ENCODE measurements at places on chromosomes 6 and 20.
A peak's percentile ranks its signal among the peaks of the same experiment; 100 is the strongest.

GRCh38 chr6:16979677-16980370 is 122.0 kb upstream of the STMND1 start:
- no peak for DNase-seq

DNA sequence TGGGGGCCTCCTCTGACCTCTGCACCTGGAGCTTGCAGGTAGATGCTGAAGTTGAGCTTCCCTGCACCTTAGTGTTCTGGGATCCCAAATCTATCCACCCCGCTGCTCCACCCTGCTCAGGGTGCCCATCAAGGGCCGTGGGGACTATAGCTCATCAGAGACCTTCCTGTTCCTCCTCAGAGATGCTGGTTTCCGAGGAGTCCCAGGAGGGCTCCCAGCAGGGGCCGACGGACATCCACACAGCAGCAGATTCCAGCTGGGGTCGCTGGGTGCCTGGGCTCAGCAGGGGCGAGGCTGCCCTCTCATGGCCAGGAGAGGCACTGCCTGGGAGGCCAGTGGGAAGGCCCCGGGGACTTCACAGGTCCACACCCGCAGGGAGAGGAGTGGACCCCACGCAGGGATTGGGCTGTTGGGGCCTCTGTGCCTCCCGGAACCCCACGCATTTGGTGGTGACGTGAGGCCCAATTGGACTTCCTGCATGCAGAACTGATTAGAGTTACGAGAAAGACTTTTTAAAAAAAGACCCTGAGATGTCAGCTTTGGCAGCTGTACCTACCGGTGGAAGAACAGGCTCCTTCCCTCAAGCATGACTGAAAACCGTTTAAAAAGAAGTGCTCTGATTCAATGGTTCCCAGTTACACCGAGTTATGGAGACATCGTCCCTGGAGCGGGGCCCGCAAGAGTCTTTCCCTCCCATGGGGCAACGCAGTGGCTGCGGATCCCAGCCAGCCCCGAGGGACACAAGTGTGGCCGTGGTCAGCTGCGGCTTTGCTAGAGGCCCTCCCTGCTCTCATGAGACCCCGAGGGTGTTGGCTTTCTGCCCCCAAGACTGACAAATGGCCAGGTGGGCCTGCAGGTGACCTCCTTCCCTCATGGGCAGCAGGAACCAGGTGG is 25.3 kb upstream of the SLCO4A1 start:
- peak; percentile 77 for DNase-seq

- no peak for DNase-seq
These were observed 60.5 kb downstream of the RSPH3 start for GRCh38 chr6:158939255-158940159.

DNA sequence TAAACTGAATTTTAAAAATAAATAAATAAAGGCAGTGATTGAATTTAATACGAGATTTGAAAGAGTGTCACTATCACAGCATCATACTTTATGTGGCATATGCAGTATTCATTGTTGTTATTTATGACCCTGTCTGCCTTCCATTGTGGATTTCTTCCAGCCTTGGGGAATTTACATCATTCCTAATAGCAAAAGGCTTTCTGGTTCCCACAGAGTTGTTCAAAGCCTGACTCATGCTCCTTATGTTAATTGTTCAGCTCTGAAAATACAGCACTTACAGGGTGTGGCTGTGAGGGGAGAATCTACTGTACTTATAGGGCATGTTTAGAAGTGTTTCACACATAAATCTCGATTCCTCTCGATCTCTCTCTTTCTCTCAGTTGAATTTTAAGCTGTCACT is 54.4 kb downstream of the JAG1 start:
- DNase-seq: no peak

- no peak for DNase-seq
These were observed 14.4 kb downstream of the MMP24 start for GRCh38 chr20:35240811-35241293.

DNA sequence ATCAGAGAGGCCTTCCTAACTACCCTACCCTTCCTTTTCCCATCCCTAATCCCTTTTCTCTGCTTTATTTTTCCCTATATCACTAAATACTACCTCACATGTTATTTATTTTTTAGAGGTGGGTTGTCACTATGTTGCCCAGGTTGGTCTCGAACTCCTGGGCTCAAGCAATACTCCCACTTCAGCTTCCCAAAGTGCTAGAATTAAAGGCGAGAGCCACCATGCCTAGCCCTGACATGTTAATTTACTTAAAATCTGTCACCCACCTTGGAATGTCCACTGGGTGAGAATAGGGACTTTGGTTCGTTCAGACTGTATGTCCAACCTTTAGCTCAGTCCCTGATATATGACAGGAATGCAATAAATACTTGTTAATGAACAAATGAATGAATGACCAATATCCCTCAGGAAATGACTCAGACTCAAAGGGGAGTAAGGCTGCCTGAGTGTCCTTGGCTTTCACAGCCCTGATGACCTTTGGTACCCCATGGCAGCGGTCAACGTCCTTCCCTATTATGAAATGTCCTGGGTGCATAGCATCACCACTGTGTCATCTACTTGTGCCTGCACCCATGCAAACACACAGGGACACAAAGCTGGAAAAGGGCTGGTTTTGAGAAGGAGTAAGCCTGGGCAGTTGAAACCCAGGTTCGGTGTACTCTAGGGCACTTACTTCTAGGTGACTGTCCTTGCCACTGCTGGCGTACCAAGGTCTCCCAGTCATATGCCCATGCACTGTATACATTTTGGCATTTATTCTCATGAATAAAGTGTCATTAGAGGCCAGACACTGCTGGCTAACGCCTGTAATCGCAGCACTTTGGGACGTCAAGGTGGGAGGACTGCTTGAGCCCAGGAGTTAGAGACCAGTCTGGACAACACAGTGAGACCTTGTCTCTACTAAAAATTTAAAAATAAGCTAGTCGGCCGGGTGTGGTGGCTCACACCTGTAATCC is 26.5 kb downstream of the BCL2L1 start:
- DNase-seq: no peak

GRCh38 chr20:17859616-17860232 is 108.9 kb downstream of the SNX5 start:
- DNase-seq: no peak

DNA sequence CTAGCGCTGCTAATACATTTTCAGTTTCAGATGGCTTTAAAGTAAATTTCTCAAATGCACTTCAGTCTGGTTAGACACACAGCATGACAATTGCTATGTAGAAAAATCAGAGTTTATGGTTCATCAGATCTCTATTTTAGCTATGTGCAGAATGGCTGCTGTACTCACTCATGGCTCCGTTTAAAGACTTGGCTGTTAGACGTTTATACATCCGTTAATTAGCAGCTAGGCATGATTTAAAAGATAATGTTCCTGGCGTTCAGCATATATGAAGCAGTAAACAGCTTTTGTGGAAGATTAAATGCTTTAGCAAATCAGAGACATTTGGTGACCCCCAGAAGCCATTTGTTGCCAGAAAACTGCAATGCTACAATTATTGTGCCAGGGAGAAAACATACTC is 350.0 kb upstream of the MANEA start:
- DNase-seq: no peak

DNA sequence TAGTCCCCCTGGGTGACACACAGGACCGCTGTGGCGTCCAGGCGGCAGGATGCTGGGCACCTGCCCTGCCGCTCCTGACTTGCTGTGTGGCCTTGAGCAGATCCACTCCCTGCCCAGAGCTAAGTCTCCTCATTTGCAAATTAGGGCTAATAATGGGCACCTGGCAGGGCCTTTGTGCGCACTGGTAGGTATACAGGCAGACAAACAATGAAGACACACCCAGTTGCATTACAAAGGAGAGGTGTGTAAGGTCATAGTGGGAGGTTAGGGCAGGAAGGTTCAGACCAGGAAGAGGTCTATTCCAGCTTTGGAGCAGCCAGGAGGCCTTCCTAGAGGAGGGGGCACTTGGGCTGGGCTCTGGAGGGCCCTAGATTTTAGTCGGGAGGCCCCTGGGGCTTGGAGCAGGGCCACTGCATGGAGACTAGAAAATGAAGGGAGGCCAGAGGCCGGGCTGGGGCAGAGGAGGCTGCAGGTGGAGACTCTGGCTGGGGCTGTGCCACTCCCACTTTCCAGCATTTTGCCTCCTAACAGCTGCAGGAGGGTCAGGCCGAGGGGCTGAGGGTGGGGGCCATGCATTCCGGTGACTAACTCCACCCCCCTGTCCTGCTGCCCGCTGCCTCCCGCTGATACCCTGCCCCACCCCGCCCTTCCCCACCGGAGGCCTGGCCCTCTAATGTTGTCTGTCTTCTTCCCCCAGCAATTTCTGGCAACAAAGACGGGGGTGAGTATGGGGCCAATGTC is 28.5 kb downstream of the MYH7B start:
- DNase-seq: peak; percentile 8

GRCh38 chr6:116352515-116353471 is 18.0 kb upstream of the DSE start:
- DNase-seq: no peak

DNA sequence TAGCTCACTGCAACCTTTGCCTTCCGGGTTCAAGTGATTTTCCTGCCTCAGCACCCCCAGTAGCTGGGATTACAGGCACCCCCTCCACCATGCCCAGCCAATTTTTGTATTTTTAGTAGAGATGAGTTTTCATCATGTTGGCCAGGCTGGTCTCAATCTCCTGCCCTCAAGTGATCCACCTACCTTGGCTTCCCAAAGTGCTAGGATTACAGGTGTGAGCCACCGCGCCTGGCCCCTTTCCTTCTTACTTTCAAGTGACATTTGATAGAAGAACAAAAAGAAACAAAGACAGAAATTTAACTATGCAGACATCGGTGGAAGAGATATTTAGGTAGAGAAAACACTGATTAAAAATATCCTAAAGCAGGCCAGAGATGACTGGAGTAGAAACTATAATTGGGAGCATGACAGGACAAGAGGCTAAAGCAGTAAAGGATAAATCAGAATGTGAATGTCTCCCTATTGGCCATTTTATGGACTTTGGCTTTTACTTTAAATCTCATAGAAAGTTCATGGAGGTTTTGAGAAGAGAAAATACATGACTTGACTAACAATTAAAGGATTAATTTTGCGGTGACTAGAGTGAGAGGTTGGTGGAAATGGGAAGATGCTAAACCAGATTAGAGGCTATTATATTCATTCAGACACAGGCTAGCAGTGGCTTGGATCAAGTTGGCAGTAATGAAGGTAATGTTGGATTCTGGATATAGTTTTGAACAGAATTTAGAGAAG is 2.2 kb upstream of the EYS start:
- DNase-seq: no peak

- DNase-seq: no peak
These were observed 5.9 kb upstream of the KIAA1755 start for GRCh38 chr20:38266426-38266825.

- DNase-seq: peak; percentile 38
These were observed 140.4 kb downstream of the IMPG1 start for GRCh38 chr6:75932067-75932466.

- no peak for DNase-seq
These were observed 28.2 kb upstream of the FABP7 start for GRCh38 chr6:122751326-122751725.

- DNase-seq: no peak
These were observed 25.6 kb upstream of the ENPP4 start for GRCh38 chr6:46104209-46104608.

GRCh38 chr6:170344631-170345576 is 38.3 kb downstream of the FAM120B start:
- no peak for DNase-seq

GRCh38 chr6:96621983-96622382 is 59.1 kb downstream of the FHL5 start:
- no peak for DNase-seq

DNA sequence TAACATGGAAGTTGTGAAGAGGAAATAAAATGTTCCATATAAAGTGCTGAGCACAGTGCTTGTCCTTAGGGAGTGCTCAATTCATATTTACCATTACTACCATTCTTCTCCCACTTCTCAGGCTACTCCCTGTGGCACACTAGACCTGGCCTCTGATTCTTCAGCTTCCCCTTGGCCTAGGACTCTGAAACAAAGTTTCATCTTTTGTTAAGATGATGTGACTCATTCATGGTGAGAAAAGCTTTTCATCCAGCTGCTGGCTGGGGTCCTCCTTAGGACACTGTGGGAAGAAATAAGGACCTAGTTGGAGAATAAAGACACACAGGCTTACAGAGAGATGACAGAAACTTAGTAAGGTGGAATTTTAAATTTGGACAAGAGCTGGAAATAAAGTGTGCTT is 314.8 kb downstream of the CDC5L start:
- DNase-seq: no peak

DNA sequence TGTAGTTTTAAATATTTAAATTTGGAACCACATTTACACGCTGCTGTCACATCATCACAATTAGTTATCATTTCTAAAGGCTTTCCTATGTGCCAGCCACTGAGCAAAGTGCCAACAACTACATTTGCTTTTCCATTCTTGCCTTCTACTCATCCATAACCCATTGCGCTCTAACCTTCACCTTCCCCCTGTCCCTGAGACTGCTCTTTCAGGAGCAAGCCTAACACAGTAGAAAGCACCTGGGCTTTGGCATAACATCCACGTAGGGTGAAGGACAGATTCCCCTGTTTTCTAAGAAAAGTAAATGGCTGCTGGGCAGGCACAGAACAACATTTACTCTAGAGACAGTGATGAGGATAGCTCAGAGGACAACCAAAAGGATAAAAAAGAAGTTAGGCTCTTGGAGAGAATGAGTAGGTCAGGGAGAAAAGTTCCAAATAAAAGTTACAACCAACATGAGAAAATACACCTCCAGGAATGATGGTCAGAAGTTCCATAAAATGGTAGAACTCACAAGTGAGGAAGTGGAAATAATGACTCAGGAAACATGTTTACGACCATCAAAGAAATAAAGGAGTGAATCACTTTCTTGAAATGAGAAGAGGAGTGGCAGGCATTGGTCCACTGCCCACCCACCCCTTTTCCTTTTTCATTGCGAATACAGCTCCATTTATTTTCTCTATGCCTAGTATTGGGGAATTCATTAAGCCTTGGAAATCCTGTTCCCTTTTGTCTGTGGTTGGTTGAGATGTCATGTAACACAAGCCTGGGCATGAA is 77.2 kb downstream of the PFDN4 start:
- no peak for DNase-seq

DNA sequence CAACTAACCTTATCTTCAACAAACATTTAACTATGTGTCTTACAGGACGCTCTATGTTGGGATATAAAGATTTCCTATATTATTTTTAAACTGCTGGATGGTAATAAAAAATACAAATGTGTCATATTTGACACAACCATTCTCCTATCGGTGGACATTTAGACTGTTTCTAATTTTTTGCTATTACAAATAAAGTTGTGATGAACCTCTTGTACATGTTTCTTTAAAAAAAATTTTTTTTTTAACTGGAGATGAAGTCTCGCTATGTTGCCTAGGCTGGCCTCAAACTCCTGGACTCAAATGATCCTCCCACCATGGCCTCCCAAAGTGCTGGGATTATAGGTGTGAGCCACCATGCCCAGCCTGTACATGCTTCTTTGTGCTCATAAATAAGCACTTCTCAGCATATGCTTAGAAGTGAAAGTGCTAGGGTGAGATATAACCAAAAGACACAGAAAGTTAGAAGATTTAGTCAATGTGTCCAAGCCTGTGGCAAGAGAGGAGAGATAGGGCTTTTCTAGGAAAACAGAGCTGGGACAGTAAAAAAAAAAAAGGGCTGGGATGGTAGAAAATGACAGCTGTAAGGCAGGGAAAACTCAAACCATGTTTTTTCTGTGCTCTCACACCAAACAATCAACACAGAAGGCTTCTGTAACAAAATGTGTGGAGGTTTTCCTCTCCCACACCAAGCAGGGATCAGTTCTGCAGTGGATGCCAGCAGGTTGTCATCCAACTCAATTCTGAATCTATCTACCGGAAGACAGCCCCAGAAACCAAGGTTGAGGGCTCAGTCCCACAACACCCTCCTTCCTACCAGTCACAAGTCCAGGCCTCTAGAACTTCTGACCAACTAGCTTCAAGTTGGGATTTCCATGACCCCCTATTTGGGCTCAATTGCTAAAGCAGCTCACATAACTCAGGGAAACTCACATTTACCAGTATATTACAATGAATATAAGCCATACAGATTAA is 70.0 kb upstream of the SMIM29 start:
- DNase-seq: peak; percentile 80
